ENCODE measurements at places on chromosomes 1 and 21.

DNA sequence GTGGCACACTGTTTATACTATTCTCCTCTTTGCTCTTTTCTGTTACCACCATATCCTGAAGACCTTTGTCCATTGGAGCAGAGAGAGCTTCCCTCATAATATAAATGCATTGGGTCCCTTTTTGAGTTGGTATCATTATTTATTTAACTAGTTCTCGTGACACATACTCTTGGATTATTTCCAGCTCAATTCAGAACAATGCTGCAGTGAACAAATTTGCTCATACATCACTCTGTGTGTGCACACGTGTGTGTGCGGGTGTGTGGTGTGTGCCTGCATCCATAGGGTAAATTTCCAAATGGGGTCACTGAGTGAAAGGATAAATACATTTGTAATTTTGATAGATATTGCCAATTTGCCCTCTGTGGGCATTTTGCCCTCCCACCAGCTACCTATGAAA lies 5.8 kb downstream of the PLA2G2A start:
- DNase-seq = no peak

- DNase-seq = no peak
Observed at GRCh38 chr1:237004116-237004515, at the start of gene MT1HL1. TSS of gene MT1HL1 (minus strand) at chr1:237004441. CDS start at chr1:237004372, 69 bp downstream.

DNA sequence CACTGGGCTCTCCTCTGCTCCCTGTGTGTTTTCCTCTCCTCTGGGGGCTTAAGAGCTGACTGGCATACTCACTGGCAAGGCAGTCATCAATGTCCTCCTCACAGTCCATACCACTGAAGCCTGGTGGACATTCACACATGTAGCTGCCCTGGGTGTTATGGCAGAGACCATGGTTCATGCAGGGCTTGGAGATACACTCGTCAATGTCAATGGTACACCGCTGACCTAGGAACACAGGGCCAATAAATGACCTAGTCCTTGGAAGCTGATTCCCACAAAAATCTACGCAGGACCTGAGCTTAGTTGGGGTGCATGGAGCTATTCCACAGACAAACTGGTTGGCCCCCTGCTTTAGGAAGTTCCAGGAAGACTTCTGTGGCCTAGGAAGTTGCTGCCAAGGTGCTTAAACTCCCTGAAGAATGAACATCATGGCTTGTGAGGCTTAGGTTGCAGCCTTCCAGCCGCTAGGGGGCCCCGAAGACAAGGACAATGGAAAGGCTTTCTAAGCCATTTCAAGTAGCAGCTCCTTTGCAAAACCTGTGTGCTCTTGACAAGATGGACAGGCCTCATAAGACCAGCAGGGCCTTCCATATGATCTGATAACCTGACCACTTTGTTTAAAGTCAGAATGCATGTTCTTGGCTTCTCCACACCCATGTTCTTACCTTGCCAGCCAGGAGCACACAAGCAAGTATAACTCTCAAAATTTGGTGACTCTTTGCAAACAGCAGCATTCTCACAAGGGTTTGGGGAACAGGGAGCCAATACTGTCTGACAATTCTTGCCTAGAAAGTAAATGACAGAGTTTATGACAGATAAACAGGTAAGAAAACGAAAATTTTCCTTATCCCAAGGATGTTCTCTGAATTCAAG lies 52.3 kb upstream of the ADAM30 start:
- DNase-seq = peak; percentile 25

GRCh38 chr1:163395790-163396189 lies 74.0 kb downstream of the NUF2 start:
- no peak for DNase-seq

DNA sequence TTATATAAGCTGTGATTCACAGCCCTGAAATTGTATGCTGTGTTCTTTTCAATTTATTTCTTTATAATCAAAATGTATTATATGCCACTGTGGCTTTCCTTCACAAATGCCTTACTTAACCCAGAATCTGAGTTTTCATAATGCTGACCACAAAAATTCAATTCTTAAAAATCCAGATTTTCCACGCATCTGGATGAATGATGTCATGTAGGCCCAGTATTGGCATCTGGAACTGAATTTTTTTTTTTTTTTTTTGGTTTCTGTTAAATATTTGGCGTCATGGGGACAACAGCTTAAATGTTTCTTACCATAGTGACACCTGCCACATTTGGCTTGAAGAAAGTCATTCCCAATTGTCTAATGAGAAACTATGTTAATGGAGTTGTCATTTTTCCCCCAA lies 296.8 kb downstream of the TM2D1 start:
- DNase-seq = no peak

DNA sequence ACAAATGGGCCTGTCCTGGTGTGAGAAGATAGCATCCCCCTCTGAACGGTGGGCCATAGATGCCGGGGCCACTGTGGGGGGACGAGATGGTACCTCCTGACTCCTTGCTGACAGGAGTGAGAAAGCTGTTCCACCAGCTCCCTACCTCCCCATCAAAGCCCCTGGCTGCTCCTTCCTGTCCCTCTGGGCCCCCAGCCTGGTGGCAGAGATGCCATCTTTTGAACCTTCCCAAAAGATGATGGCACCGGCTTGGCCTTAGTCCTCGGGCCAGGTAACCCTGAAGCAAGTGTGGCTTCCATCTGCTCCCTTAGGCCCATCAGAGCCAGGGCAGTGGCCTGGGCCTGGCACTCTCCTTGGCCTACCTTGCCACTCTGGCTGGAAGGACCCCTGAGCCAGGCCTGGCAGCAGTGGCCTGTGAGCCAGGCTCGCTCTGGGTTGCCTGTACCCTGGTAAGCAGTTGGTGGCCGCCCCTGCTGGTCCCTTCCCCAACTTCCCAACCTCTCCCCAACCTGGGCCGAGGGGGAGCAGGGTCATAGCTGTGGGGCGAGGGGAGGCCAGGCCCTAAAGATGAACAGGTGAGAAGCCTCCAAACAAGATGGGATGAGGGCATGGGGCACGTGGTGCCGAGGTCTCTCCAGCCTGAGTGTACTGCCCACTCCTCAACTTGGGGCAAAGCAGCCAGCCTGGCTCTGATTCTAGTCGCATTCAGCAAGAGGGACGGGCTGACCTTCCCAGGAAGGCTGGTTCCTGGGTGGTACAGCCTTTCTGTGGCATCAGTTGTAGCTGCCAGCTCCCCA lies 34.7 kb downstream of the ZBTB17 start:
- no peak for DNase-seq

DNA sequence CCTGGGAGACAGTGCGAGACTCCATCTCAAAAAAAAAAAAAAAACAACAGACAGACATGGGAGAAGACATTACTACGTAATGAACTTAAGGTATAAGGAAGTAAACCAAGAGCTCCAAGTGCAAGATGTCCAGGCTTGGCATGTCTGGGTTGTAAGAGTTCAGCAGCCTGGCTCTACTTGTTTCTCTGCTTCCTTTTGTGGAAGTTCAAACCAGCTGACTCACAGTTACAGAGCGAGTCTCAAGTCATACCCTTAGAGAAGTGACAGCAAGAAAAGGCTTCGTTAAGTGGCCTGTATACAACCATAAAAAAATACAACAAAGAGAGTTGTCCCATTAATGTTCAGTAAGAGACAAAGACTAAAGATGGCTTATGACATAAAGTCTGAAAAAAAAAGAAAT lies 1.3 kb downstream of the RIT1 start:
- DNase-seq = no peak

DNA sequence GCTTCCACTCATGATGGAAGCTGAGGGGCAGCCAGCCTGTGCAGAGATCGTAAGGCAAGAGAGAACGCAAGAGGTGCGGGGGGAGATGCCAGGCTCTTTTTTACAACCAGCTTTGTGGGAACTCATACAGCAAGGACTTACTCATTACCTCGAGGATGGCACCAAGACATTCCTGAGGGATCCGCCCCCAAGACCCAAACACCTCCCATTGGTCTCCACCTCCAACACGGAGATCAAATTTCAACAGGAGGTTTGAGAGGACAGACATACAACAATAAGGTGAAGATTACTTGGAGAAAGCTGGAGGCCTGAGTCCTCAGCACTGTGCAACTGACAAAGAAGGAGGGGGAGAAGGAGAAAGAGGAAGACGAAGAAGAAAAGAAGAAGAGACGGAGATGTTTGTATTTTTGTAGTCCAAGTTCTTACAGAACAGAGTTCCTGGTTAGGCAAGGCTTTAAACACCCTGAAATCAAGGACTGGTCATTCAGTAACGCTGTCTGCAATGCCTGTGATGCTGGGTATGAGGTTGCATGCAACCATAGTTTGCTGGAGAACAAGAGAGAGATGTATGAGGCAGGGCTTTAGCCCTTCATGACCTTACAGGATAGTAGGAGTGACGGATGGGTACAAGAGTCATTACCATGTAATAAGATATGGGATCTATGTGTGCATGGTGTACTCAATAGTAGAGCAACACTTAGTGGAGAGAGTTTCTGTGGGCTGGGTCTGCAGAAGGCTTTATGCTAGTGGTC lies 19.7 kb upstream of the GALNT2 start:
- DNase-seq = no peak

DNA sequence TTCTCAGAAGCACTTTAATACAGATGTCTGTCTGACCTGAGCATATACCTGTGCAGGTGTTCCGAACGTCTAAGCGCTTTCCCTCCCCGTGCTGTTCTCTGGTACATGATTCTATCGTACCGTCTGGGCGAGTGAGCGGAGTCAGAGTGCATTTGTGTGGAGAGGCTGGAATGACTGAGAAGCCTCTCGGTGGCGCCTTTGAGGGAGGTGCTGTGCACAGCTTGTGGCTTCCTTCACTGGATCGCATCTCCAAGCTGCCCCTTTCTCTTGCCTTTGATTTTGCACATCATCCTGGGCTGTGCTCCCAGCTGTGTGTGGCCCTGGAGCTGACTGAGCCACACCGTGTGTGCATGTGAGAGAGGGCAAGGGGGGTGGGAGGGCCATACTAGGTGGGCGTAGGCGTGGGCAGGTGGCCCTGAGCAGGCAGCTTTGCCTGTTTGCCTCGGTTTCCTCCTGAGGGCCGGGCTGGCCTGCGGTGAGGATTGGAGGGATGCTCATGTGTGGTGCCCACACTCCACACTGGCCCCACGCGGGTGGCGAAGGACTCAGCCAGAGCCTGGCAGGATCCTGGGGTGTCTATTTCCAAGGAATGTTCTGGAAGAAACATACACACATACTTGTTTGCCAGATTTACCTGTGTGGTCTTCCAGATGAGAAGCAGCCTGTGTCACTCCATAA lies 105.3 kb downstream of the ADARB1 start:
- DNase-seq = no peak

- DNase-seq = no peak
Observed at GRCh38 chr1:53126495-53126894, 15.9 kb downstream of the SLC1A7 start.

DNA sequence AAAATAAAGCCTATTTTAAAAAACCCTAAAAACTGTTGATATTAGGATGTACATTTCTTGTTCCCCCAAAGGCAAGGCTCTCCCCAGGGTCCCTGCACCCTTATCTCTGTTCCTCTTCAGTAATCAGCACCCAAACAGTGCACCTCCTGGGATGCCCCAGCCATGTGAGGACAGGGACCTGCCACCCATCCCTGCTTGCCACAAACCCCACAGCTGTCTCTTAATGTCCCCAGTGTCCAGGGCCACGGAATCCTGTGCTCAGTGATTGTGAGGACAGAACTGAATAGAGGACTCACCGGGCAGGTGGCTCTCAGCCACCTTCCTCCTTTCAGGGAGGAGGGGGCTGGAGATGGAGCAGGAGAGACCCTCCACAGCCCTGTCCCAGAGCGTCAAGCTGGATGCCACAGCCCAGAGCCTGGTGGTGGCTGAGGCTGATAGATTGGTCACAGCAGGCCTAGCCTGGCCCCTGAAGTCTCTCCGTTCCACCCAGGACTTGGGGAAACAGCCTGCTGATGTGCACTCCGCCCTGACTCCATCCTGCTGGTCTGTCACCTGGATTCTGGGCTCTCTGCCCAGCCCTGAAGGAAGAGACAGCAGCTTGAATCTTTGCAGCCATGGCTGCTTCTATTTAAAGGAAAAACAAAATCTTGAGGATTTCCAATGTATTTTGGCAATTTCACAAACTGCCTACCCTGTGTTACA lies 23.1 kb downstream of the RNF187 start:
- DNase-seq = no peak

DNA sequence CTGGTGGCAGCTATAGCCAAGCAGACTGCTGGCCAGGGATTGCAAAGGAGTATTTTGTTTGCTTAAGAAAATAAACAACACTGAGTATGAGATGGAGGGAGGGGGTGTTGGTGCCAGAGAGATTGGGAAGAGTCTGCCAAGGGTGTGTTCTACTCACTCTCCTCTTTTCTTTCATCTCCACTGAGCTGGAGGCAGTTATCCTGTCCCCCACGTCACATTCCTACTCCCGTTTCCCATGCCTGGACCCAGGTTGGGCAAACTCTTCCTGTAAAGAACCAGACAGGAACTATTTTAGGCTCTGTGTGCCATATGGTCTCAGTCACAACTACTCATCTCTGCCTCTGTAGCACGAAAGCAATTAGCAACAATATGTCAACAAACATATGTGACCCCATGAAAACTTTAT lies 1.4 kb upstream of the IL24 start:
- DNase-seq = no peak

DNA sequence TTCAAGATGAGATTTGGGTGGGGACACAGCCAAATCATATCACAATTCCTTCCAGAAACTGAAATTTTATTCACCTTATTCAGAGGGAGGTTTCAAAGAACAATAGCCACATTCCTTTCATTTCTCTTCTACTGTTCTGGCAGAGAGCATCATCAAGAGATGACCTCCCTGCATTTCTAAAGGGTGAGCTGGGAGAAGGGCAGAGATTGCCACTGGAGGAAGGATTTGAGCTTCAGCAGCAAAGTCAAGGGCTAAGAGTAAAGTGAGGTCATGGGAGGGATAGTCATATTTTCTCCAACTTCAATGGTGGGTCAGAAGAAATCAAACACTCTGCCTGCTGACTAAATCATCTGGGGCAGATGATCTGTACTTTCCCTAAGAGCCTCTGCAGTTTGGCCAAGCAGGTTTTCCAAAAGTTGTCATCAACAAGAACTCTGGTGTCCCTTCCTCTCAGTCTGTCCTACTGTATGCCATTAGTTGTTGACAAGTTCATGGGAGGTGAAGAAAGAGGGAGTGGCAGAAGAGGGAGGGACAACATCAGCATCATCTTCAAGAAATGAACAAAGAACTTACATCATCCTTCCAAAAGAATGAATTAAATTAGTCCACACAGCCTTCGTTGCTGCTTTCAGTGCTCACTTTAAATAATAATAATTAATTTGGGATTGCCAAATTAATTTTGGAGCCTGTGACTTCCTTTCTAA lies 298.3 kb downstream of the ASTN1 start:
- no peak for DNase-seq

DNA sequence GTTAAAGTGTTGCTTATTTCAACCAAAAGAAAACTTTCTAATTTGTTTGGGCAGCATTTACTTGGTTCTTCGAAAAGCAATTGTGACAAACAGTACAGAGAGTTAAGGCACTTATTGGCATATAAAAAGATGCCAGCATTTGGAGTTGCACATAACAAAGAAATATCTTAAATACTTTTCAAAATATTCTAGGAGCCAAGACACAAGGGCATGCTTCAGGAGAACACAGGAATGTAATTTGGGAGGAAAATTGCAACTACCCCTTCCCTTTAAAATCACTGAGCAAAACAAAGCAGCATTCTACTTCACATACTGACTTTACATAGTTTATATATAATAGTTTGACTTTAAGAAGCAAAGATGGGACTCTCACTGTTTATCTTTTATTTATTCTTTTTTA lies 4.6 kb upstream of the TIE1 start:
- no peak for DNase-seq
